ENCODE measurements at places on chromosomes 16 and 17.

- no peak for DNase-seq
Measured at GRCh38 chr17:57323391-57323790, 67.1 kb downstream of the MSI2 start.

DNA sequence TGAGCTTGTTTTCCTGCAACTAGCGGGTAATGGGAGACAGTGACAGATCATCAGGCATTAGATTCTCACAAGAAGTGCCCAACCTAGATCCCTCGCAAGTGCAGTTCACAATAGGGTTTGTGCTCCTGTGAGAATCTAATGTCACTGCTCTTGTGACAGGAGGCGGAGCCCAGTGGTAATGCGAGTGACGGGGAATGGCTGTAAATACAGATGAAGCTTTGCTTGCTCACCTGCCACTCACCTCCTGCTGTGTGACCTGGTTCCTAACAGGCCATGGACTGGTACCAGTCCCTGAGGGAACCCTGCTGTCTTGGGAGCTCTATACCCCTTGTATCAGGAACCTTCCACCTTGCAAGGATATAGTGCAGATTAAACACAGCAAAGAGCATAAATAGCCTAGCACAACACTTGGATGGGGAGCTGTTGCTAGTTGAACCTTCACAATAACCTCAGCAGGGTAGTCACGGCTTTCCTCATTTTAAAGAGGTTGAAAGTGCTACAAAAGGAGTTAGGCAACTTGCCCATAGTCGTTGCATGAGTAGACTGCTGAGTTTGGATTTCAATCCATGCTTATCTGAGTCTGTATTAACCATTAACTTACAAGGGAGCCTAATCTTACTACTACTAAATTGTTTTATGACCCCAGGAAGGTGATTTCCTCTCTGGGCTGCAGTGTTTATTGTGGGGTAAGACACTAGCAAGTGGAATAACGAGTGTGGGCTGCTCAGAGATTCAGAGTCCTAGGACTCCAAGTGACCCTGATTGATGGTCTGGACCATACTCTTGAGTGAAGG lies 156.6 kb upstream of the ZFHX3 start:
- no peak for DNase-seq

- DNase-seq, result no peak
Measured at GRCh38 chr17:28527859-28528258, 21.7 kb downstream of the FOXN1 start.

DNA sequence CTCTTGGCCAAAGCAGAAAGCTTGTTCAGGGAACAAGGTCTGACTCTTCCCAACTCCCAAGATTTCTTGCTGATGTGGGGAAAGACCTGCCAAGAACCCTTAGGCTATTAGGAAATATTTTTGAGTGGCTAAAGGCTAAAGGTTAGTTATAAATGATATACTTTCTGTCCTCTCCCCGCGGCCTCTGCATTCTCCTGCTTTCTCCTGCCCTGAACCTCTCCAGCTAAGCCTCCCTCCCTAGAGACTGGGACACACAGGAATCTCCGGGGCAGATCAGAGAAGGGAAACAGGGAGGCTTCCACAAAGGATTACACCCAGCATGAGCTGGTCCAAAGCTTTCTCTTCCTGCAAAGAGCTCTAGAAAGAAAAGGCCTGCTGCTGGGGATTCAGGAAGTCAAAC lies 2.3 kb downstream of the SLC43A2 start:
- no peak for DNase-seq

- DNase-seq, result no peak
Measured at GRCh38 chr16:1746693-1747195, 24.6 kb downstream of the NME3 start.

- DNase-seq, result no peak
Measured at GRCh38 chr16:6356911-6357310, 975.7 kb upstream of the RBFOX1 start.

DNA sequence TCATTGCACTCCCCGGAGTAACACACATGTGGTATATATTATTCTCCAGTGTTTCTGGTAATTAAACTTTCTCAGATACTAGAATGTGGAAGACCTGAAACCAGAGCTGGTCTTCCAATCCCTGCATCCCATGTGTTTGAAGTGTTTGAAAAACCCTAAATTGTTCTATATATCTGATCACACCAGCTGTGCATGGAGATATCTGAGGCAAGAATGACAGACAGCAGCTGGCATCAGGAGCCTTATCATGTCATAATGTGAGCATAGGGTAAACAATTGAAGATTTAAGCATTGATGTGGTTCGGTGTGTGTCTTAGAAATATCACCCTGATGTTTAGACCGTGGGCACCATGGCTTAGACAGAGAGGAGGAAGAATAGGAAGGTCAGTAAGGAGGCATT lies 251.0 kb downstream of the CDH11 start:
- no peak for DNase-seq

DNA sequence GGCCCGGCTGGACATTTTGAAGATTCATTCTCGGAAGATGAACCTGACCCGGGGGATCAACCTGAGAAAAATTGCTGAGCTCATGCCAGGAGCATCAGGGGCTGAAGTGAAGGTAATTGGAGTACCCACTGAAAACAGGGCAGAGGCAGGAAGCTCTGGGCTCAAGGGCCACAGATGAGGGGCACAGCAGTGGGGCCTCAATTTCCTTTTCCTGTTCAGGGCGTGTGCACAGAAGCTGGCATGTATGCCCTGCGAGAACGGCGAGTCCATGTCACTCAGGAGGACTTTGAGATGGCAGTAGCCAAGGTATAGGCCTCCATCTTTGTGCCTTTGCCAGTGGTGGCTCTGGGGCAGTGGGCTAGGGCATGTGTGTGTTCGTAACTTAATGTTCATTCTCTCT lies 4.0 kb upstream of the FTSJ3 start:
- no peak for DNase-seq

- no peak for DNase-seq
Measured at GRCh38 chr16:12511308-12511707, 292.4 kb downstream of the CPPED1 start.

- DNase-seq, result no peak
Measured at GRCh38 chr17:65078441-65079160, 22.1 kb upstream of the GNA13 start.

DNA sequence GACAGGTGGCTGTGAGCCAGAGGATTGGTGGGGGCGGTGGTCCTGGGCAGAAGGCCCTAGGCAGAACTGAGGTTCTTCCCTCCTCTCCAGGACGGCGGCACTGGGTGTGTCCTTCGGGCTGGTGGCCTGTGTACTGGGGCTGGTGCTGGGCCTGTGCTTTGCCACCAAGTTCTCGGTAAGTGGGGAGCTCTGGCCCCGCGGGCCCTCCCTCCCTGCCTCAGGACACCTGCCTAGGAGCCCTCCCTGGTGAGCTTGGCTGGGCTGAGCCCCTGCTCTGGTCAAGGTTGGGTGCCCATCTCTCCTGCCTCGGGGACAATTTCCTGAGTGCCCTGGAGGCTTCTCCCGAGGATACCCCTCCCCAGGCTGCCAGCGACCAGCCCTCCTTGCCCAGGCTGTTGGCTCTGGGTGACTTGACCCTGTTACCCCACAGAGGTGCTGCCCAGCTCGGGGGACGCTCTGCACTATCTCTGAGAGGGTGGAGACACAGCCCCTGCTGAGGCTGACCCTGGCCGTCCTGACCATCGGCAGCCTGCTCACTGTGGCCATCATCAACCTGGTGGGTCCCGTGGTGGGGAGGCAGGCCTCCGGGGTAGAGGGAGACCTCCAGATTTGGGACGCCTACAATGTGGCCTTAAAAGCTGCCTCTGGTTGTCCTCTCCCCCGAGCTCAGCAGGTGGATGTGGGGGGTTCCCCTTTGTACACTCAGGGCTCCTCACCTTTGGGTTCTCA lies 42.0 kb downstream of the ADCY7 start:
- no peak for DNase-seq

DNA sequence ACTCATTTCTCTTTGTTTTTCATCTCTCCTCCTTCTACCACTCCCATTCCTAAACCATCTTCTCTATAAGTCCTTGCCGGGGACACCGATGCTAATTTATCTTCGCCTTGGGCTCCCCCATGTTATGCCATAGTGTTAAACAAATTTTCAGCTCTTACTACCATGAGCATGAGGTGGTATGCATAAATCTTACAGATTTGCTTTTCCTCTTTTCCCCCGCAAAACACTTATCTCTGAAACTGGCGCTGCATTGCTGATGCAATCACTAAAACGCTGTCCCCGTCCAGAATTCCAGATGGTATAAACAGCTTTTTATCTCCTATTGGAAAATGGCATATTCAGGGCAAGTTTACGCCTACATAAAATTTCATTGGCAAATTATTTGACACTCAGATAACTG lies 673.6 kb upstream of the CDH8 start:
- DNase-seq, result no peak

DNA sequence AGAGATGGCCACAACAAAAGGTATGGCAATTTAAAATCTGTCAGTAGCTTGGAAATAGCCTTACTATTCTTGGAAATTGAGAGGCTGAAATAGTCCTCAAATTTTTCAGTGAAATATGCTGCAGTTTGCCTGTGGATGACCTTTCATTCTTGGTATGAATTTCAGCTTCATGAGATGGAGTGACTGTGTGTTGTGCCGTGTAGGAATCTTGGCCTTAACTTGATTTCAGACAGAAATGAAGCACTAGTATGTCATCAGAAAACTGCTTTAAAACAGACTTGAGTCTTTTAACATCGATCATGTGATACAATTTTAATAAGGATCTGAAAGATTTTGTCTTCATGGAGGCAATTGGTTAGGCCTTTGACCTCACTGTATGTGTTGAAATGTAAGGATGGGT lies 247.2 kb downstream of the CNTNAP4 start:
- DNase-seq, result no peak

GRCh38 chr17:17071531-17072360 lies 29.5 kb downstream of the MPRIP start:
- DNase-seq, result no peak

DNA sequence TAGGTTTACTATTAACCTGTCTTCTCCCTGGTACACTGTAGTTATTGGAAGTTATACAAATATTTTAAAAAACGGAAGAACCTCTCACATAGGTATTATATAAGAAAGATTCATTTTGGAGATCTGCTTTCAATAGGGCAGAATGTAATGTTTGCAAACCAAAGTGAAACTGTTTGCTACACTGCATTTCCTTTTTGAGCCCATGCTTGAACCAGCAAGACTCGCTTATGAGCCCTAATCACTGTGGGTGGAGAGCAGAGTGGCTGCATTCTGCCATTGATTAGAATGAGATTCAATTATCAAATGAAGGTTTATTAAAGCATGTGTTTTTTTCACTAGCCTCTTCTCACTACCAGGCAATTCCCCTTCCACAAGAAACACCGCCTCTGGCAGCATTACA lies 589.7 kb downstream of the CDH11 start:
- DNase-seq, result no peak

DNA sequence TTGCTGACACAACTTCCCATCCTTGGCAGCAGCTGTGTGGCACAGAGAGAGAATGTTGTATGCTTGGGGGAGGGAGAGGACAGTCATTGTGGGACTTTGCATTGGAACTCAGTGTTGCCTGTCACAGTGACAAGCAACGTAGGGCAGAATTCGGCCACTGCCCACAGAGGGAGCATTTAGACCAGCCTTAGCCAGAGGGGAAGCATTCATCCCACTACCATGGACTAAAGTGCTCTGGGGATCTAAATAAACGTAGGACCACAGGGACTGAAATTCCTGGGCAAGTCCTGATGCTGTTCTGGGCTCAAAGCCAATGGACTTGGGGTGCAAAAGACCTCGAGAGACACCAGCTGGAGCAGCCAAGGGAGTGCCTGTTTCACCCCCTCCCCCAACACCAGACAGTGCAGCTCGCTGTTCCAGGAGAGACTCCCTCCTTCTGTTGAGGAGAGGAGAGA lies 44.9 kb downstream of the ABCA8 start:
- no peak for DNase-seq

- no peak for DNase-seq
Measured at GRCh38 chr16:75063549-75064088, 53.0 kb downstream of the LDHD start.

GRCh38 chr17:73365301-73365874 lies 53.6 kb upstream of the CDC42EP4 start:
- DNase-seq, result no peak
